ENCODE measurements at places on chromosomes 13 and 19. TPM values are rescaled to one million over a fixed set of nuclear protein-coding genes. Genes with fewer than 3 reads are reported as not detected.

GRCh38 chr13:74158571-74159352 lies 24.6 kb upstream of the KLF12 start:
- DNase-seq: no peak

The CDC34 gene
- 40.9 TPM for total RNA-seq

DNA sequence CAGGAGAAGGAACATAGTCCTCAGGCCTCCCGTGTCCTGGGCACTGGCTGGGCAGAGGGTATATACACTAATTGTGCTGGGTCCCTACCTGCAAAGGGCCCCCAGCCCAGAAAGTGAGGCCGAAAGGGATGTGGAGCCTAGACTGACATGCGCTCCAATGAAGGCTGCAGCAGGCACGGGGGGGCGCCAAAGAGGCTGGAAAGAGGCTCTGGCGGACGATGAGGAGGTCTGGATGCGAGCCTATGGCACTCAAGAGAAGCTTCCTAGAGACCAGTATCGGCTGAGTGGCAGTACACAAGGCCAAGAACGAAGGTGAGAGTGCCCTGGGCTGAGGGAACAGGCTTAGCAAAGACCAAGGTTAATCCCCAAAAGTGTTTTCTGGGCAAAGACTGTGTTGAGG lies 16.6 kb downstream of the VRK3 start:
- DNase-seq: no peak

DNA sequence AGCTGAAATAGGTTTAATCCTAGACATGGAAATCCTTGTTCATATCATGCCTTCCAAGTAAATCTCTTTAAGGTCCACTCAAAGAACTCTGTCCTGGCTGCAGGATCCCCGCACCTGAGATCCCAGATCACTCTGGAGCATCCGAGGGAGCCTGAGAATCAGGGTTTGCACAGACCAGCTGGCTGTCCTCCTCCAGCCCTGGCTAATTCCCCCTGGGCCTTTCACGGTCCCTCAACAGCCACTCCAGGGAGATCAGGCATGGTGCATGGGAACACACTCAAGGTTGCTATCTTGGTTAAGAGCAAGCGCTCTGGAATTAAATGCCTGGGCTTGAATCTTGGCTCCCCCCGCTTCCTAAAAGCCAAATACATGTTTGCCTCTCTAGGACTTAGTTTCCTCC lies 130.8 kb downstream of the IRS2 start:
- no peak for DNase-seq

DNA sequence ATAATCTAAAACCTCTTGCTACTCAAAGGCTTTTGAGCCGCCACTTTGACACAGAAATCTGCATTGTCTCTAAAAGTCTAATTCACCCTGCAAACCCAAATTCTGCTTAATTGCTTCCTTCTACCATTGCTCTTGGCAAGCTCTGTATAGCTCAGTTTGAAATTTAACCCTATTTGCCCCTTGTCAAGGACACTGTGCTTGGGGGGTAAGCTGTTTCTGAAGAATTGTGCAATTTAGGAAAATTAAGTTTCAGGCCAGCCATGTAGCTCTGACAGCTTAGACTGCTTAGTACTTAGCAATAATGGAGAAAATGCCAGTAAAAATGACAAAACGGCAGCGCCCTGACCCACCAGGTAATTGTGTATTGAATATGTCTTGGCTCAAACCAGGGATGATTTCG lies 282.2 kb downstream of the OLFM4 start:
- no peak for DNase-seq

The UTP14C gene
- total RNA-seq: 20.5 TPM

The GMIP gene
- 37.3 TPM for total RNA-seq

GRCh38 chr19:29695765-29696564 lies 19.1 kb downstream of the C19orf12 start:
- no peak for DNase-seq

DNA sequence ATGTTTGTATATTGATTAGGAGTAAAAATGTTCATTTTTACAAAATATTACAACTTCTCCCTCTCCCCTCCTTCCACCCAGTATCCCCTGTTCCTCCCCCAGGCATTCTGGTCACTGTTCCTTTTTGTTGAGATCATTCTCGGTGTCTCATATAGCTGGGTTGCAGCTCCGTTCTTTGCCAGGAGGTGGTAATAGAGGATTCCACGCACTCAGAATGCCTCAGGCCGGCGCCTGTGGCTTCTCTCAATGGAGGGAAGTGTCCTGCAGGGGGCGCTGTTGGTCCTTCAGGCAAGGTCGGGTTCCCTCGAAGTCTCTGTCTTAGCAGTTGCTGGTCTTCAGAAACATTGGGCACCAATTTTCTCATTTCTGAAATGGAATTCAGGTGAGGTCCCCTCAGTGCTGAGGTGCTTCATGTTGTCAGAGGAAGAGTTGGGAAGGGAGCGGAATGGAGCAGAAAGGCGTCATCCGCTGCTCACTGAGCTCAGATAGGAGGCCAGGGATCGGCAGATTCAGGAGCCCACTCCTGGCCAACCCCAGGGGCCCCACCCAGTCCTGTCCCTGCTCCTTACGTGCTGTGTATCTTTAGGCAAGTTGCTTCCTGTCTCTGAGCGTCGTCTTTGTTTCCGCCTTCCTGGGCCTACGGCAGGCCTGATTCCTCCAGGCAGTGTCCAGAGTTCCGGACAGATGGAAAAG lies 10.3 kb upstream of the GARIN5A start:
- DNase-seq: peak; percentile 72

- no peak for DNase-seq
Observed at GRCh38 chr13:114123448-114123847, 9.0 kb downstream of the RASA3 start.

DNA sequence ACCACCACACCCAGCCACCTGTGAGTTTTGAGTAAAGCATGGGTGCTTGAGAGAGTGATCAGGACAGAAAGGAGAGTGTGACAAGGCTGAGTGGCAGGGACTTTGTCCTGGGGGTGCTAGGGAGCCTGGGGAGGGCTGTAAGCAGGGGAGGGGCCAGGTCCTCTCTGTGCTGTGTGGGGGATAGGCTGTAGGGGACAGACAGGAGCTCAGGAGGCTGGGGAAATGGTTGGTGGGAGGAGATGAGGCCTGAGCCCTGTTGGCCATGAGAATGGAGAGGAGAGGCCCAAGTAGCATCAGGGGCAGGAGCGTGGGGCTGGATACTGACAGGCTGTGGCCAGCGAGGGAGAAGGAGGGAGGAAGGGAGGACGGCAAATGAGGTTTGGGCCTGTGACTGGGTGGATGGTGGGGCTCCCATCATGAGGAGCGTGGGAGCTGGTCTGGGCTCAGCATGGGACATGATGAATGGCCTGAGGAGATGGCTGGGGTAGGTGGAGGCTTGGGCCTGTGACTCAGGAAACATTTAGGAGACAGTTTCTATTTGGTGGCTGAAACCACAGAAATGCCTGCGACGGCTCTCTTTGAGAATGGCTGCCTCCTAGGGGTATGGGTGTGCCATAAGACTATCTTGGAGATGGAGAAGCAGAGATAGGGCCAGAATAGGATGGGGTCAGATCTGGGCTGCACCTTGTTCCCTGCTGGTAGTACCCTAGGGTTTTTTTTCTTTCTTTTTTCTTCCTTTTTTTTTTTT lies 25.0 kb downstream of the GRIN2D start:
- DNase-seq: no peak

DNA sequence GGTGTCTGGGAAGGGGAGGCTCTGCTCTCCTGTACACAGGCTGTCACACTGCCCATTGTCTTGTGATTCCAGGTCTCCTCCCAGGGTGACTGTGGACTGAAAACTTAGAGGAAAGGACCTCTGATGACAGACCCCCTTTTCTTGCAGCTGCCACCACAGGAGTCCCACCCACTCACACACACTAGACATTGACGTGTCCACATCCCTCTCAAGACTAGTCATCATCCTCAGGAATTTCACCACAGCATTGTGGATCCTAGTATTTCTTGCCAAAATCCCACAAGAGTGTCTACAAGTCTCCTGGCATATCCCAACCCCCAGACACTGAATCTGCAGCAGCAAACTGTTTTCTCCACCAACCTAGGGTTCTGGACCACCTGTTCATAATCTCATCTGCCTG lies 5.3 kb downstream of the ZNF85 start:
- DNase-seq: no peak

The ZNF507 gene
- total RNA-seq: 22.3 TPM

DNA sequence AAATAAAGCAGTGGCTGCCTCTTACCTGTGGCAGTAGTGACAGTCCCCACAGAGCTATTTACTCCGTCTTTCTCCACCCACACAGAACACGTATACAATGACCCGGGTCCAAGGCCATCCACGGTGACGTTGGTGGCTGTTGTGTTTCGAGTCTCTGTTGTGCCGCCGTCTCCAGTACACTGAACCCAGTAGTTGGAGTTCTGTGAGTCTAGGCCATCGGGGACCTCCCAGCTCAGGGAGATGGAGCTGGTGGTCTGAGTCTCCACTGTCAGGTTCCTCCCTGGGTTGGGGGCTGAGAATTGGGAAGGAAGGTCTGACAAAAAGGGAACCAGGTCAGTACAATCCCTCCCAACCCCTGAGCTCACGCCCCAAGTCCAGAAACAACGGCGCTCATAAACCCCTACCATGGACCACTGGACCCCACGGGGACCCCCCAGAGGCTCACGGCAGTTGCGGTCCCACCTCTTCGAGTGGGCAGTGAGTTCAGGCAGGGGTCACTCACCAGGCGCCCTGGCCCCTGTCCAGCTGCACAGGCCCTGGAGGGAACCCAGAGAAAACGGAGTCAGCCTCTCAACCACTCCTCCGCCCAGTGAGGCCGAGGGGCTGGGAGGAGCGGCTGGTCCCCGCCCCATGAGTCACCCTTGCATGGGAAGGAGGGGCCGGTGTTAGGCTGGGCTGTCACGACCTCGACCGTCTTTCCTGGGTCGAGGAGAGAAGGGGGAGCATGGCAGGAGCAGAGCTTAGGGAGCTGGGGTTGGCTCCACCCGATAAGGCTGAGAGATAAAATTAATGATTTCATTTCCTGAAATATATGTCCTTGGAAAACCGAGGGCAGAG lies 2.4 kb downstream of the PTPRH start:
- DNase-seq: peak; percentile 79

DNA sequence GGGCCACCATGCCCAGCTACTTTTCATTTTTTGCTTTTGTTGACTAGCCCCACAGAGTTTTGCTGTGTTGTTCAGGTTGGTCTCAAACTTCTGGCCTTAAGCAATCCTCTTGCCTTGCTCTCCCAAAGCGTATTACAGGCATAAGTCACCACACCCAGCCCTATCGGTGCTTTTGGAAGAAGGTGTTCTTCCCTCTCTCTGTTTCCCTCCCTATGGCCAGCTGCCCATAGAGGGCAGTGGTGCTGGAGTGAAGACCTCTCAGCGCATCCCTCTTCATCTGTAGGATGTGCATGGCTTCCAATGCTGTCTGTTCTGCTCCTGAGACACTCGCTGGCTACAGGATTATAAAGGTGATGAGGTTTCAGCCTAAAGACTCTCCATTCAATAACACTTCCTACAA lies 1.3 kb upstream of the CD22 start:
- no peak for DNase-seq

DNA sequence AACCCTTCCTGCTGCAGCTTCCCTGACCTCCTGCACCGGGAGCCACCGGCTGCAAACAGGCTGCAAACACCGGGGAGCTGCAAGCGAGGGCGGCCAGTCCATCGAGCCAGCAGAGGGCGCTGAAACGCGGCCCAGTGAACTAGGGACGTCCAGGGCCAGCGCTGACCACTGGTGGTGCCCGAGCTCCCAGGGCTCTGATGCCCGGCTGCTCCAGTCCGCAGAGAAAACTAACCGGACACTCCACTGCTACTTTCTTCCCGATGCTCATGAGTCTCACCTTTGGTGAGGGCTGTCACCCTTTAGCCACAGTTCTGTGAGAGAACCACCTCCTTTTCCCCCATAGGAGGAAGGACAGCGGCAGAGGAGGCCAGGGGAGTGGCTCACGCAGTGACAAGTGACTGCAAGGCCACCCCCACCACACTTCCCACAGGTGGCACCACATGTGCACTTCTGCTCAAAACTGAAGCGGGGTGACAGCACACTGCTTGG lies 82.8 kb upstream of the MTIF3 start:
- DNase-seq: peak; percentile 94

The CTXN1 gene
- 1.2 TPM for total RNA-seq

GRCh38 chr13:48252176-48252575 lies 19.2 kb downstream of the ITM2B start:
- DNase-seq: no peak

- no peak for DNase-seq
Observed at GRCh38 chr19:53396525-53396868, 1.5 kb downstream of the ZNF765 start.

GRCh38 chr19:3292958-3293529 lies 68.6 kb downstream of the CELF5 start:
- no peak for DNase-seq

The GAPDHS gene
- not detected for total RNA-seq

The FFAR2 gene
- 2.6 TPM for total RNA-seq

The PLIN4 gene
- 4.1 TPM for total RNA-seq

All from upper lobe of right lung (tissue), 1 donor.